Stimulated activated CD8-positive, alpha-beta memory T cell treated with anti-CD3 and anti-CD28 coated beads, Interleukin-15, amount 100 ng/mL, for 1 hour (primary cell): ENCODE measurements at places on chromosomes 2 and 18.
A peak's percentile ranks its signal among the peaks of the same experiment; 100 is the strongest.

DNA sequence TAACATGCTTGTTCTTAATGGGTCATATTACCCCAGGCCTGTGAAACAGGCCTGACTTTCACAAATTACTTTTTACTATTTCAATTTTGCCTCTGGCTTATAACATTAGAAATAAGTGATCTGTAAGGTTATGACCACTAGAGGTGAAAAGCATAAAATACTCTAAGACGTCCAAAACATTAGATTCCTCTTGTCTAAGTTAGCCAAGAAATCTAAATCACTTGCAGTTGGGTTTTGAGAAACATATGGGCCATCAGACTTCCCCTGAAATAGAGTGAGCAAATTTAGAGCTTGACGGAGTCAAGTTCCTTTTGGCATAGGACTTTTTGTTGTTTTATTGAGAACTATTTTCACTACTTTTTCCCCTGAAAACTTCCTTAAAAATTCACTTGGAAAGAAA lies 32.7 kb upstream of the RIT2 start:
- DNase-seq: no peak

GRCh38 chr2:237276716-237277490 lies 137.1 kb downstream of the COL6A3 start:
- no peak for DNase-seq

- no peak for DNase-seq
These were observed 78.9 kb downstream of the KCNF1 start for GRCh38 chr2:10990561-10991111.

GRCh38 chr2:238652053-238652770 lies 195.7 kb upstream of the TWIST2 start:
- DNase-seq: no peak

DNA sequence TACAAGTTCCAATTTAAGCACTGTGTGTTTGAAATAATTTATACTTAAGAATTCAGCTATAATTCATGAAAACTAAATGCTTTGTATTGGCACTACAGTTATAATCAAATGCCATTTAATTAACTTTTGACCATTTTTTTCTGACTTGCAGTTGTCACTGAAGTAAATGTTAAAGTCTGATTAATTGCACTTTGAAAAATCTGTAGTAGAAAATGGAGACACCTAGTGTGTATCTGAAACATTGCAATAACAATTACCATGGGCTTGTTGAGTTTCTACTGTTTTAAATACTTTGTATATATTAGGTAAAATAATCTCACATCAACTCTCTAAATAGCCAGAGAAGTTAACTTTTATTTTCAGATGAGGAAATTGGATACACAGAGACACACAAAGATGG lies 458.6 kb upstream of the FSIP2 start:
- DNase-seq: no peak

- DNase-seq: no peak
These were observed 3.5 kb downstream of the PPP3R1 start for GRCh38 chr2:68248806-68249205.

GRCh38 chr18:43277164-43277600 lies at the start of gene SYT4:
Gene SYT4 (minus strand): TSS chr18:43277490. CDS start chr18:43277281, 209 bp downstream.
- no peak for DNase-seq

DNA sequence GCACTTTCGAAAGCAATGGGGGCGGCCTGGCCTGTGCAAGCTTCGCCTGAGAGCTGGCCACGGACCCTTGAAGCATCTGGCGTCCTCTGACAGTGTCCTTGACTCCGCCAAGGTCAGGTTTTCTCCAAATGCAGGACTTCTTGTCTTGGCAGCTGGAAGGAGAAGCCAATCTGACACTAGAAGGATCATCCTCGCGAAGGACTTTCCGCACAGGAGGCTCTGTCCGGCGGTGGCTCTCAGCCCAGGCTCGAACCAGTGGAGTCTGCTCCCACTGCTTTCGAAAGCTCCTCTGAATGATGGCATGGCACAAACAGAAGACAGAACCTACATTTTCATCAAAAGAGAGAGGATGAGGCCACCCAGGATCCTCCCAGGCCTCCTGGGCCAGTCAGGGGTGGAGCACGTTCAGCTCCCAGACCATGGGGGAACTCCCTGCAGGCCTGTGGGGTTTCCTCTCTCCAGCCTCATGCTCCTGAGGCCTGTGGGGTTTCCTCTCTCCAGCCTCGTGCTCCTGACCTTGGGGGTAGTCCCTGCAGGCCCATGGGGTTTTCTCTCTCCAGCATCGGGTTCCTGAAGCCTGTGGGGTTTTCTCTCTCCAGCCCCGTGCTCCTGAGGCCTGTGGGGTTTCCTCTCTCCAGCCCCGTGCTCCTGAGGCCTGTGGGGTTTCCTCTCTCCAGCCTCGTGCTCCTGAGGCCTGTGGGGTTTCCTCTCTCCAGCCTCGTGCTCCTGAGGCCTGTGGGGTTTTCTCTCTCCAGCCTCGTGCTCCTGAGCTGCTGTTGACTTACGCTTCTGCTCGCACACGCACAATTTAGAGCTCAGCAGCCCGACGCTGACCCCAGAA lies 396.5 kb upstream of the SALL3 start:
- no peak for DNase-seq

DNA sequence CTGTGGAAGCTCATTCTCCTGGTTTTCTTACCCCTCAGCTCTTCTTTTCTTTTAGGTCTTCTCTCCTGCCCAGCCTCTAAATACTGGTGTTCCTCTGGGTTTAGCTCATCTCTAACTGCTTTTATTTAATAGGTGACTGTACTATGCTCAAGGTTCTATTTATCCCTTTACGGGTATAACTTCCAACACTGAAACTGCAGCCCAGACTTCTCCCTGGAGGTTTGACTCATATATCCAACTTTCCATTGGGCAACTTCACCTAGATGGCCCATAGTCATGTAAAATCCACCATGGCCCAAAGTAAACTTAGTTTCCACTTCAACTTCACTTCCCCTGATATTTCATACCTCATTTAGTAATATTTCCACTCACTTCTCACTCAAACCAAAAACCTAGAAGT lies 273.1 kb downstream of the PLCL1 start:
- no peak for DNase-seq

GRCh38 chr2:173458991-173459780 lies 104.5 kb downstream of the CDCA7 start:
- DNase-seq: no peak

- DNase-seq: no peak
These were observed 590.8 kb upstream of the CDH2 start for GRCh38 chr18:28767727-28768211.

- DNase-seq: no peak
These were observed 68.8 kb downstream of the CLHC1 start for GRCh38 chr2:55163274-55163721.

- DNase-seq: no peak
These were observed 653.4 kb upstream of the FSHR start for GRCh38 chr2:49807689-49808088.

- no peak for DNase-seq
These were observed 106.8 kb downstream of the SLC39A10 start for GRCh38 chr2:195763866-195764265.

GRCh38 chr2:138275881-138276280 lies 225.7 kb upstream of the SPOPL start:
- no peak for DNase-seq

DNA sequence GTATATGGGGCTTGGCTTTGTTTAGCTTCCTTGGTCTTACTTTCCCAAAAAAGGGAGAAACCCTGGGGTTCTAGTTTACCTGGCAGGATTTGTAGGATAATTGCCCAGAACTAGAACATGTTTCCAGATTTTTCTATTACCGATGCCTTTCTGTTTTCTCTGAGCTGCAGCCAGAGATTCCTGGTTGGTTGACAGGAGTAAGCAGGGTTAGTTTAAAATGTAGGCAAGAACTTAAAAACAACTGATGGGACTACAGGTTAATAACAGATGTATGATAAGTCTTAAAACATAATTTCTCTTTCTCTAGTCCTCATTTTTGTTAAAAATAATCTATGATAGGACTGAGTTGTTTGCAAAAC lies 38.9 kb upstream of the GMCL1 start:
- no peak for DNase-seq

DNA sequence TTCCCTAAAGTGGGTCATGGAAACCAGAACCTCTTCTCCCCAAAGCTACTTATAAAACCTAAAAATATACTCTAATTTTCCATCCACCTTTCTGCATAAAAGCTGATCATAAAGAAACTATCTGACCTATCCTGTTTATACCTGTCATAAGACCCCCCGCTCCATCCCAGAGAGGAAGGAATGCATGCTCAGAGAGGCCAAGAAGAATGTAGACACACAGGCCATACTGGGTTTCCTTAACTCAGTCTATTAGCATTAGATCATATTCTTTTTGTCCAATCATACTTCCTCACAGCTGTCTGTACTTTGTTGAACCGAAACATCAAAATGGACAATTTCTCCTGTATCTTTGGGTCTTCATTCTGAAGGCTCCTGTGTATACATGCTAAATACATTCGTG lies 52.3 kb downstream of the B3GNT2 start:
- DNase-seq: no peak

- no peak for DNase-seq
These were observed 334.8 kb downstream of the DYSF start for GRCh38 chr2:71788186-71788525.

DNA sequence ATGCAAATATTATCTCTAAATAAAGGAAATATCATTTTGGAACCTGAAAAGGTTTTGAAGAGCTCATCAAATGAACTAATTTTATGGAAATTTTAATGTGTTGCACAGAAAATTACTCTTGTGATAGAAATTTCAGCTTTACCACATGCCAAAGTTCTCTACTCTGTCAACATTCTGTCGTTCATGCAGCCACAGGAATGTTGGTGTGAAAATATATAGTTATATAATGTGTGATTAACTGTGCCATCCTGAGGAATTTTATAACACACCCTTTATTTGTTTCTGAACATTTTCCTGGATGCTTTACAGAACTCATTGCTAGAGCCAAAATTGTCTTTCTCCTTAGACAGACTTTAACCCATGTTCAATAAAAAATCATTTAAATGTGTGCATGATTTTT lies 202.5 kb upstream of the SLC8A1 start:
- no peak for DNase-seq

GRCh38 chr18:12840382-12840781 lies 43.7 kb downstream of the PTPN2 start:
- DNase-seq: no peak

DNA sequence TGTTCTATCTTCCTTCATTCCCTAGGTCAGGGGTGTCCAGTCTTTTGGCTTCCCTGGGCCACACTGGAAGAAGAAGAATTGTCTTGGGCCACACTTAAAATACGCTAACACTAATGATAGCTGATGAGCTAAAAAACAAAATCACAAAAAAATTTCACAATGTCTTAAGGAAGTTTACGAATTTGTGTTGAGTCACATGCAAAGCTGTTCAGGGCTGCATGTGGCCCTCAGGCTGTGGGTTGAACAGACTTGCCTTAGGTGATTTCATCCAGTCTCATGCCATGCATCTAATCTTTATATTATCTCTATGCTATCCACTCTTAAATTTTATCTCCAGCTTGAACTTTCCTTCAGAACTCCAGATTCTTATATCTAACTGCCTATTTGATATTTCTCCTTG lies 80.1 kb downstream of the CCDC85A start:
- no peak for DNase-seq

- DNase-seq: no peak
These were observed 65.2 kb upstream of the FIGN start for GRCh38 chr2:163800951-163801381.

DNA sequence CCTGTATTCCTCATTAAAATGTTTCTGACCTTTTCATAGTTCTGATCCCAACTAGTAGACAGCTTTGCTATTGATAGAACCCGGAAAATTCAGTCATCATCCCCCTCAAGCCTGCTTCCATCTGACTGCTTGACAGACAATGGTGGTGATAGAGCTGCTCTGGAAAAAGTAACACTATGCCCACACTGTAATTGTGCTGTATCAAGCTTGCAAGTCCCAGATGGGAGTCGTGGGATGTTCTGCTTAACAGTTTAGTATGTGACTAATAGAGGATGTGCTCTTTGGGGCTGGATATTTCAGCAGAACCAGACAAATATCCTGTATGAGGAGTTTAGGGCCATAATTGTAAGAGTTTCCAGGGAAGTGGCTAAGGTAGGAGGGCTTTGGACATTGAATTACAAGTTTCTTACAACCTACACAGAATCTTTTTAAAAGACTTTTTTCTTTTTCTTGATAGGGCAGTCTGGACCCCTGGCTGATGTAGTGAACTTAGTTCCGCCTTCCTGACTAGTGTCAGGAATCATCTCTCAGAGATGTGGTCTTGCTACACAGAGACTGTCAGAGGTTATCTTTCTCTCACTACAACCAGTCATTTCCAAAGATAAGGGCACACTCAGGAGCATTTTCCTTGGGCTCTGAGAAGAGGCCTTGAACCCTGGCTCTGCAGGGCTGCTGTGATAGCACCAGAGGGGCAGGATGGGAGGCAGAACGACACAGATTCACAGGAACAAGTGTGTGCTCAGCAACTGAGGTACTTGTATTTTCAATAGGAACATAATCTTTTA lies 158.0 kb upstream of the RBMS1 start:
- no peak for DNase-seq

GRCh38 chr2:72993147-72993932 lies 76.0 kb downstream of the EMX1 start:
- peak; percentile 26 for DNase-seq

DNA sequence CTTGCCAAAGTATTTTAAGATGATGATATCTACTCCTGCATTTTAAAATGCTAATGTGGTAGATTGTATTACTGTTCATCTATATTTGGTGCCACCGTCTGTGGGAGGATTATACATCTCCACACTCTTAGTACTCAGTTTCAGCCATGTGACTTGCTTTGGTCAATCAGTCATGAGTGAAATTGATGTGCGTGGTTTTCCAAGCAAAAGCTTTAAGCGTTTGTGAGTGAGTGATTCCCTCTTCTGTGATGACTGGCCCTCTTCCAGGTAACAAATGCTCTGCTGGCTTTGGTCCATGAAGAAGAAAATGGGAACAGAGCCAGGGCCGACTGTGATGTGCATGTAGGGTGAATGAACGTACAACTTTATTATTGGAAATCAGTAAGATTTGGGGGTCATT lies 330.4 kb downstream of the LPIN1 start:
- DNase-seq: no peak

- DNase-seq: no peak
These were observed 34.7 kb downstream of the RAD51AP2 start for GRCh38 chr2:17483496-17483895.

DNA sequence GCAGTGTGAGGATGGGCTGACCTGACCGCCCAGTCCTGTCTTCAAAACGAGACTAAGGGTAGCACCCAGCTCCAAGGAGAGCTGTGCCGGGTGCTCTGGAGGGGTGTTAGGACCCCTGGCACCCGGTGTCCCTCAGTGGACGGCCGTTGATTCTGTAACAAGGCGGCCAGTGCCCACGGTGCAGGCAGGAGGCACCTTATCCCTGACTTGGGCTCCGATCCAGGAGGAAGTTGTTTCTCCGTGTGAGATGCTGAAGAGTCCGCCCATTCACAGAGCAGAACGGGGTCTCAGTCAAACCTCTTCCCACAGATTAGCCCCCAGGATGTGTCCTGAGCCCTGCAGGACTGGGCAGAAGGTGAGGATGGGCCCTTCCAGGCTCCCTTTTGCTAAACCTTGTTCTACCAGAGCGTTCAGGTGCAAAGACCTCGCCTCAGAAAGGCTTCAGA lies 123.0 kb downstream of the NFATC1 start:
- DNase-seq: no peak
